NCI-H2171 (cell line): ENCODE measurements at places on chromosomes 5 and 9.

DNA sequence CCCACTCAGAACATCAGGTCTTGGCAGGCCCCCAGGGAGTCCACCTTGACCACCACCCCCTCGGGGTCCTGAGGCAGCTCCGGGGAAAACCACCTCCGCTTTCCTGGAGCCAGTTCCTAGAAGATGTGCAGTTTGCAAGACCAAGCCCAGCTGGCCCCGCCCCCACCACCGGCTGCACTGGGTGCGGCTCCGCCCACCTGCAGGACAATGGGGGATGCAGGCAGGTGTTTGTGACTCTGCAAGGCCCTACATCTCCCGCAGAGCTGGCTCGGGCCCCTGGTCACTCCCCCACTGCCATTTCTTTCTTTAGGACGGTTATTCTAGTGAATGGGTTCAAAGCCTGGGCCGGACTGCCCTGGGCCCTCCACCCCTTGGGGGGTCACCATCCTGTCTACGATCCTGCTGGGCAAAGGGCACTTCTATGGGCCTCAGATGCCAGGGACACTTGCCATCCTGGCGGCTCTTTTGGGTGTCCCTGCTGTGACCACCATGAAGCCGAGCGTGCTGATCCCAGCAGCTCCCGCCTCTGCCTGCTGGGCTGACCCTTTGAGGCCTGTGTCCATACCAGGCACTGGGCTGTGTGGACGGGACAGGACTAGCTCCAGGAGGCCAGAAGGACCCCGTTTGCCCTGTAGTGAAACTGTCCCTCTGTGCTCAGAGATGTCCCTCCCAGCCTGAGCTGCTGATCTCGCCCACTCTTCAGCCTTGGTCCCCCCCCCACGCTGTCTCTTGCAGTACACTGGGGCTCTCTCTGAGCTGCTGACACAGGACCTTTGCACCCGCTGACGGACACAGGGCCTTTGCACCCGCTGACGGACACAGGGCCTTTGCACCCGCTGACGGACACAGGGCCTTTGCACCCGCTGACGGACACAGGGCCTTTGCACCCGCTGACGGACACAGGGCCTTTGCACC is 5.9 kb upstream of the NACC2 start:
- no peak for DNase-seq

- no peak for DNase-seq
Measured at GRCh38 chr9:24986331-24986730, 440.6 kb upstream of the IZUMO3 start.

- no peak for DNase-seq
Measured at GRCh38 chr9:136050266-136050700, 44.8 kb downstream of the NACC2 start.

- no peak for DNase-seq
Measured at GRCh38 chr5:54205453-54205852, 104.9 kb downstream of the ARL15 start.

DNA sequence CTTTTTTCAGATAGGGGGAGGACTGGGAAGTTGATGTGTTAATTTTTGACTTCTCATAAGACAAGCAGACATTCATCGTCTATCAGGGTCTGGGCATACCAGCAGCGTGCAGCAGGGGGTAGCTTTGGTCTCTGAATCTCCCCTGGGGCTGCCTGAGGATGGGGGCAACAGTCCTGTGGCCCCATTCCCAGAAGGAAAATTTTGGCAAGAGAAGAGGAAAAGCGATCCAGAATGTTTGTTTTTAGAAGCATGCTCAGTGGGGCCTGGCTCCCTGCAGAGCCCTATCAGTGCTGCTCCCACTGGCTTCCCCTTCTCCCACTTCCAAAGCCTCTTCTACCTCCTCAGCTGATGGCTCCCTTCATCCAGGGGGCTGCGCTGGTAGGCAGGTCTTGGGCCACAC is 194.8 kb upstream of the IL12B start:
- no peak for DNase-seq

GRCh38 chr5:164306662-164307061 is 801.2 kb downstream of the MAT2B start:
- no peak for DNase-seq

- no peak for DNase-seq
Measured at GRCh38 chr5:100654895-100655294, 119.7 kb downstream of the FAM174A start.

DNA sequence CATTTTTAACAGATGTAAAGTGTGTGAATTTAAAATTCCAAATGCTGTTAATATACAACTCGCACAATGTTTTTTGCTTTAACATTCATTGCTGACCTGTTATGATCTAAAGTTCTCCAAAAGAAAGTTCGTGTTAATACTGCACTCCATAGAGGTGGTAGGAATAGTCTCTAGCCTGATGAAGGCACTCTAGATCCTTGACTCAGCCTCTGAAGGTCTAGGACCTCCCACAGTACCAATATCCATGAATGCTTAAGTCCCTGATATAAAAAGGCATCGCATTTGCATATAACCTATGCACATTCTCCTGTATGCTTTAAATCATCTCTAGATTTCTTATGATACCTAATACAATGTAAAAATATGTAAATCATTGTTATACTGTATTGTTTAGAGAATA is 213.6 kb downstream of the EFNA5 start:
- DNase-seq, result no peak

DNA sequence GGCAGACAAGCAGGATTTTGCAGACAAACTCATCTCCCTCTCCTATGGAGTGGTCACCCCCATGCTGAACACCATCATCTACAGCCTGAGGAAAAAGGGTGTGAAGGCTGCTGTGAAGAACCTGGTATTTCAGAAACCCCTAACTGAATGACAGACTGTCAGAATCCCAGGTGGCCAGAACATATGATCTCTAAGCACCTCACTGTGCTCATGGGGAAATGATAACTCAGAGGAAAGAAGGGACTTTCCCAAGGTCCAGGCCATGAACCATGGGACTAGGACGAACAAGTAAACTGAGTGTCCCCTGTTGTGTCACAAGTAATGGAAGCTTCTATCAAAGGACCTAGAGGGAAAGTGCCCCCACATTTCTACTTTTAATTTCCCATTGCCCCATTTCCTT is 14.7 kb upstream of the RECK start:
- no peak for DNase-seq

DNA sequence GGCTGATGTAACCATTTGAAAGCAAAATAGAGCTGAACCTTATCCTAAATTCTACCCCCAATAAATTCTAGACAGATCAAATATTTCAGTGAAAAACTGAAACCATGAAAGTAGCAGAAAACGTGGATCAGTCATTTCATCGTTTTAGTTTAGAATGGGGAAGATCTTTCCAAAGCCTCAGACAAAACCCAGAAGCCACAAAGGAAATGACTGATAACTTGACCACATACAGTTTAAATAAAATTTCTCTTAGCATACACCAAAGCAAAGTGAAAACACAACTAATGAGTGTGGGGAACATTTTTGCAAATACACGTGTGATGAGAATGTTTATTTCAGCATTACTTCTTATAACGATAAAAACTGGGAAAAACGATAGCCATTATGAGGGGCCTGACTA is 284.8 kb downstream of the ADGRV1 start:
- DNase-seq, result no peak

DNA sequence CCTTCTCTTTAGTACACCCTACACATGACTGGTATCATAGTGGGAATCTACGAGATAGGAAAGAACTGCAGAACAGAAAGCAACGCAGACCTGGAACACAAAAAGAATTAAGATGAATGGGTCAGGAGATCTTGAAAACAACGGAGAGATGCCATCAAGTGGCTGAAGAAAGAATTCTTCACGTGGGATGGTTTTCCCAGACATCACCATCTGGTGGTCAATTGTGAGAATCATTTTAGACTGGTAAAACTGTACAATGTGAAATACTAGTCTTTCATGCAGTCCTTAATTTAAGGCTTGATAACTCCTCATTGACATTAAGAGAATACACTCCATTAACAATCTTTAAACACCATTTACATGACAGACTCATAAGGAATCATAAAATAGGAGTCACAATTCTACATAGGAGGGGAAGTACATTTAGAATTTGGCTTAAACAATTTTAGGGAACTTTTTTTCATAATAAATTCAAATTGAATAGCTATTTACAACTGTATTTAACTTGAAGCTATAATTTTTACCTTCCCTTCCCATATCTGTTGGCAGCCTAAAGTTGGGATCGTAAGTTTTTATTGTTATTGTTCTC is 128.4 kb upstream of the TRPM3 start:
- peak; percentile 23 for DNase-seq

- no peak for DNase-seq
Measured at GRCh38 chr5:83467371-83468035, 4.0 kb upstream of the VCAN start.

GRCh38 chr5:69312459-69313160 is 20.0 kb downstream of the CCDC125 start:
- DNase-seq, result no peak

- no peak for DNase-seq
Measured at GRCh38 chr5:142600611-142601358, 85.1 kb downstream of the FGF1 start.

- no peak for DNase-seq
Measured at GRCh38 chr9:130062750-130063149, 9.0 kb downstream of the GPR107 start.

- DNase-seq, result no peak
Measured at GRCh38 chr9:31807574-31808256, 576.7 kb upstream of the ACO1 start.

DNA sequence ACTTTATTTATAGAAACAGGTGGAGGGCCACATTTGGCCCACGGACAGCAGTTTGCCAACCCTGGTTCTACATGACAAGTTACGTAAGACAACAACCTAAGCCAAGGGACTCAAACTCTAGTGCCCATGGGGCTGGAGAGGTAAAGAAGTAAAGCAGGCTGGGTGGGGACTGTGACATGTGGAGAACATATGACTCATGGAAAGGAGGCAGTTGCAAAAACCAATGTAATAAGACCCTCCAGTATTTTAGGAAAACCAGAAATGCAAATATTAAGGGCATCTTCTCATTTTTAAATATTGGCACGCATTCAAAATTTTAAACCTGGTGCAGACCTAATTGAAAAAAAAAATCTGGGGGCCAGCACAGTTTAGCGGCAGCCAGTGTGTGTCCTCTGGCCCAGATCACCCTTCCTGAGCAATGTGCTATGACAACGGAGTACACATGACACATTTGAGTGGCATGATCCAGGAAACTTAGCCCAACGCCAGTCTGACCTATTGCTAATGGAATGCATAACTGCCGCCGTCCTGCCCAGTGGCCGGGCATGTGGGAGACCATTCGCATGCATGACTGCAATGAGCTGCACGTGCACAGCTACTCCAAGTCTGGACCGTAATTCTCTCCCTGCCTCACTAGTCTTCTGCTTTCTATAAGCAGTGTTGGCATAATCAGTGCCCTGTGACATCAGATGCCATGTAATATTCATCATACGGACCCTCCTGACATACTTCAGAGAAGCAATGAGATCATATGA is 97.2 kb downstream of the SH3TC2 start:
- DNase-seq, result no peak

- DNase-seq, result peak; percentile 34
Measured at GRCh38 chr5:107472620-107473064, 198.1 kb downstream of the EFNA5 start.

- no peak for DNase-seq
Measured at GRCh38 chr9:84301851-84302250, 38.7 kb downstream of the SLC28A3 start.

GRCh38 chr9:86486891-86487837 is 133.0 kb upstream of the TUT7 start:
- DNase-seq, result peak; percentile 3

DNA sequence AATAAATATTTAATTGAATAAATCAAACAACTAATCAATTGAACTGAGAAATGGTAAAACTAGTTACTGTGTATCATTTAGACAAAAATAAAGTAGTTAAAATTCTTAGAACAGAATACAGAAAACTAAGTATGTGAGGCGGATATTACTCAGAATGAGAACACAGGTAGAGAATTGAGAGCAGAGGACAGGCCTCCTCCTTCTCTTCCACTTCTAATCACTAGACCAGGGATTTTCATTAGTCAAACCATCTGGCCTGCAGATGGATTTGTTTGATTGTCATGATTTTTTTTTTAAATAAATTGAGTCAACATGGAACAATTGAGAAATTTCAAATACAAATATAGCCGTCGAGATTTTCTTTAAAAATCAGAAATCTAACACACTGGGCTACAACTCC is 198.6 kb upstream of the HMHB1 start:
- DNase-seq, result no peak

GRCh38 chr5:332843-333242 is 11.3 kb downstream of the AHRR start:
- DNase-seq, result no peak
